ENCODE measurements at places on chromosomes 5 and 9.

- peak; percentile 14 for DNase-seq
Observed at GRCh38 chr9:113548221-113549041, 84.9 kb downstream of the RGS3 start.

DNA sequence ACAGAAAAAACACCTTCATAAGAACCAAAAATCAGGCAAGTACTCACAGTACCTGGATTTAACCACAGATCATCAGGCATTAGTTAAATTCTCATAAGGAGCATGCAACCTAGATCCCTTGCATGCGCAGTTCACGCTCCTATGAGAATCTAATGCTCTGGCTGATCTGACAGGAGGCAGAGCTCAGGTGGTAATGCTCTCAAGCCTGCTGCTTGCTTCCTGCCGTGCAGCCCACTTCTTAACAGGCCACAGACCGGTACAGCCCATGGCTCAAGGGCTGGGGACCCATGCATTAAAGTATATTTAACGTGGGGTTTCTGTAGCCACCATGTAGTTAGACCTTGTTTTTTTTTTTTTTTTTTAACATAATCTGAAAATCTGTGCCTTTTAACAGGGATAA lies 147.7 kb downstream of the VPS13A start:
- DNase-seq, result no peak

DNA sequence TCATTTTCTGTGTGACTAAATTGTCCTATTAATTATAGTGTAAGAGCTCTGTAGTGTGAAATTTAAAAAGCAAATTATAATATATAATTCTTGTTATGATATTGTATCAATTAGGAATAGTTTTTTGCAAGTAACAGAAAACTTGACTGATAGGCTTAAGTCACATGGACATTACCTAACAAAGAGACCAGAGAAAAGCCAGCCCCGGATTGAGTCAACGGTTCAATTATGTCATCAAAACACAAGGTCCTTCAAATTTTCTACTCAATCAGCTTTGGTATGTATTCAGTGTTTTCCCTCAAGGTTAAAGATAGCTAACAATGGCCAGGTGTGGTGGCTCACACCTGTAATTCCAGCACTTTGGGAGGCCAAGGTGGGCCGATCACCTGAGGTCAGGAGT lies 126.7 kb upstream of the PTGER4 start:
- no peak for DNase-seq

- DNase-seq, result no peak
Observed at GRCh38 chr5:40486437-40487275, 193.1 kb upstream of the PTGER4 start.

DNA sequence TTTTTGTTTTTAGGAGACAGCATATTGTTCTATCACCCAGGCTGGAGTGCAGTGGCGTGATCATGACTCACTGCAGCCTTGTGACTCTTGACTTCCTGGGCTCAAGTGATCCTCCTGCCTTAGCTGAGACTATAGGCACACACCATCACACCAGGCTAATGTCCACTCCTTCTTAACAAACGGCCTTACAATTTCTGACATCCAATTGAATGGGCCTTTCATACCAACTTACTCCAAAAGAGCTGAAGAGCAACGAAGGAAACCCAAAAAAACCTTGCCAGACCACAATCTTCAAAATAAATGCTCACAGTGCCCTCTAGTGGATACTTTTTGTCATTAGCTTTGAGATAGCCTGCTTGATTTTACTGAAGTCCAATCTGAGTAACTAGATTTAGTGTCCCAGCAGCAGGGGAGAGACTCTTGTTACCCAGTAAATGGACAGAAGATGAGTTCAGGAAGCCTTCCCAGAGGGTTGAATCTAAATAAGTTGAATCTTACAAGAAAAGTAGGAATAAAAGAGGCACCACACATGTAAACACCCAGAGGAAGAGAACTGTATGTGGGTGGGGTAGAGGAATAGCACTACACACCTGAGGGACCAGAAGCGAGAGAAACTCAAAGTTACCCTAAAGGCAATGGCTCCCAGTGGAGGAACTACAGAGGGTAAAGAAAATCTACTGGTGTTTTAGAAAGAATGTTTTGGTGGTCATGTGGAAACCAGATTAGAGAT lies 9.3 kb downstream of the ZNF622 start:
- DNase-seq, result peak; percentile 61

DNA sequence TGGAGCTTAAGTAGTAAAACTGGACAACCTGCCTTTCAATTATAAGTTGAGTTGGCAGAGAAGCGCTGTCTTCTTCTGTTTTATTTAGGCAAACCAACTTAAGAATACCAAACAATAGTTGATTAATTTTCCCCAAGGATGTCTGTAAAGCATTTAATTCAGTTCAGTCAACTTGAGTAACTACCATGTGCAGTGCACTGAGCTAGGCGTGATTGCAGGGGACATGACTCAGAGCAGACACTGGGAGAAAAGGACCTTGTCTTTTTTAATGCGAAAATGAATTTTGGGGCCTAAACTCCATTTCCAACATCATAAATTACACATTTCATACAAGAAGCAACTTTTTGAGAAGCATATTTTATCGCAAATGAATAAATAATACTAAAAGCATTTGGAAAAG lies 66.3 kb downstream of the FBXL7 start:
- no peak for DNase-seq

- DNase-seq, result no peak
Observed at GRCh38 chr5:95380103-95380628, 11.0 kb upstream of the FAM81B start.

DNA sequence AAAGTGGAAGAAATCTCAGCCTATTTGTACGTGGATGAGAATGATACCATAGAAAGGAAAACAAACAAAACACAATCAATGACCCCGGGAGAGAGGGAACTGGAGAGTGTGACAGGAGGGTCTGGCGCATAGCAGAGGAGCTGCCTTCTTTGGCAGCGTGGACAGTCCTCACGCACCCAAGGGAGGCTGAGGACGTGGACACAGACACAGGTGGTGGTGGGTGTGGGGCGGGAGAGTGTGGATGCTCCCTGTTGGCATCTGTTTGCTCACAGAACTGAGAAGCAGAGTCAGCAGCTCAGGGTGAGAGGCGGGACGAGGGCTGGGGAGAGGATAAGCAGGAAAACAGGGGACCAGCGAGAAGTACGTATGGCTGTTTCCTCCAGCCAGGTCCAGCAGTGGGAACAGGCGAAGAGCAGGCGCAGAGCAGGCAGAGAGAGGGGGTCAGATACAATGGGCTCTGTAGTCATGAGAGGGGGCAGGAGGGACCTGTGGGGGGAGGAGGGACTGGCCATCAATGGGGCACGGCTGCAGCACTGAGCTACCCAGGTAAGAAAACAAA lies 10.0 kb downstream of the CMBL start:
- no peak for DNase-seq

- DNase-seq, result no peak
Observed at GRCh38 chr5:45793638-45794532, 97.7 kb upstream of the HCN1 start.

- peak; percentile 51 for DNase-seq
Observed at GRCh38 chr5:139394123-139394653, 716 bp downstream of the PROB1 start.

DNA sequence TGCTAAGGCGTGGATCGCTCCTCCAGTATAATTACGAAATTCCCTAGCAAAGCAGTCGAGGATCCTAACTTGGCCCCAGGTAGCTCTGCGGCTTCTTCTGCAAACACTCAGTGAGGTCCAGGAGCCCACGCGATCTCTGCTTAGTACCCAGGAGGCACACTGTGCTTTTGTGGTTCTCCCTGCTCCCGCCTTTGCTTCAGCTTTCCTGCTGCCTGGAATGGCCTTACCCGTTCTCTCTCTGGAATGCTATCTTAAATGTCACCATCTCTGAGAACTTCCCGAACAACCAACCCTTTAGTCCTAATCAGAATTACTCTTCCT lies 639 bp downstream of the INVS start:
- DNase-seq, result peak; percentile 43

DNA sequence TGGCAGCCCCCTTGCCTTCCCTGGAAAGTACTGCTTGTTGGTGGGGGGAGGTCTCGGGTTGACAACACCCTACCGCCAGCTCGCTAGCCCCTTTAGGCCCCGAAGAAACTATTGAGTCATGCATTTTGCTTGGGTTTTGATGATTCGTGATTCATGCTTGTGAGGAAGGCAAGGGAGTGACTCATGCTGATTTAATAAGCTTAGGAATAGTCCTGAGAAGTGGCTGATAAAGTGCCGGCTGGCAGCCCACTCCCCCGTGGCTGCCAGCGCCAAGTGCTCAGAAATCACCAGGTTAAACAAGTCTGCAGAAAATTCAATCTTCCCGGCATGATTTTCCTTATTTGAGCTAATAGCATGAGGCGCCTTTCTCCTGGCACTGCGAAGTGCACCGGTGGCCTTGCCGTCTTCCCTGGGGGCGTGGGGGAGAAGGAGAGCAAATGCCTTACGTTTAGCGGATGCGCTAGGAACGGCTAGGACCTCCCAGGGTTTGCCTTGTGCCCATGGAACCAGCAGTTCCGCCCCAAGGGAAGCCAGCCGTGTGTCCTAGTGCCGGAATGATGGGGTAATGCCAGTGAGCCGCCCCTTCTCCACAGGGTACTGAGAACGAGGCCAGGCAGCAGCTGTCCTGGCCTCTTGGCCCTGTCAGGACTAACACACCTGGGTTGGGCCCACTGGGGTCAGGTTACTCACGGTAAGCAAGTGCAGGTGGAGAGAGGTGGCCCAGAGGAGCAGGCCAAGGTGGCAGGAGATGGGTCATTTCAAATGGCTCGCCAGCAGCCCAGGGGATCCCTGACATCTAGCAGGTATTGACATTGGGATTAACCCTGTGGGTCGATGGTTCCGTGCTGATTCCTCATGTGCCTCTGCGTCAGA lies 151.9 kb downstream of the MACROH2A1 start:
- peak; percentile 96 for DNase-seq

DNA sequence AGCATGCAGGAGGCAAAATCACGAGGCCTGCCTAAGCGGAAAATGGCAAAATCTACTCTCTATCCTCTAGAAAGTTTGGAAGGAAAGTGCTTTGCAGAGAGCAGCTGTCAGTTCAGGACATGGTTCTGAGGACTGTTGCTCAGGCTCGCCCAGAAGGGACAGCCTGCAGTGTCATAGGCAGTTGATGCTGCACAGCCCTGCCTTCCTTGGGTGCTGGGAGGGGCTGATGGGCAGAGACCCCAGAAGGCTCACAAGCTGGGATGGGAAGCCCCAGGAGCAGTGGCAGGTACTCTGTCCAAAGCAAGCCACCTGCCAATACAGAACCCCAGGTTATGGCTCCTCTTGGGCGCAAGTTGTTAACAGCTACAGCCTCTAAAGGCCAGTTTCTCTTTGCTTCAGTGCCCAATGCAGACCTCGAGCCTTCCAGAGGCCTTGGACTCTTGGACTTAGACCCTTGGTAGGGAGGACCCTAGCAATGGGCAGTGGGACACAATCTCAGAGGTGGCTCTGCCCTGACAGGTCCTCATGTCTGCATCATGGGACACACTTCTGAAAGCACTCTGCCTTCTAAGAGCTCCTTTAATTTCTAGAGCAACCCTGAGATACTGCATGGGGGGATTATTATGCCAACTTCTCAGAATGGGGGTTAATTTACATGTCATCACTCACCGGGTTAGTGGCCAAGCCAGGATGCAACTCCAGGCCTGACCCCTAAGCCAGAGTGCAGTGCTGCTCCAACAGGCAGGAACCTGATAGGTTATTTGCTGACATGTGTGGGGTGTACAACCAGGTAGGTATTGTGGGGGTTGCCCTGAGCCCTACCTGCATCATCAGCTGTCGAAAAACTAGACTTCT lies 57.1 kb downstream of the MACROH2A1 start:
- DNase-seq, result no peak

GRCh38 chr5:42779083-42779482 lies 22.5 kb downstream of the CCDC152 start:
- no peak for DNase-seq

GRCh38 chr5:134113902-134114875 lies at the start of gene TCF7:
Gene TCF7 (plus strand): TSS chr5:134114681. CDS start chr5:134114907, 226 bp downstream.
- peak; percentile 81 for DNase-seq

GRCh38 chr9:75713335-75713734 lies 177.1 kb upstream of the PCSK5 start:
- no peak for DNase-seq

GRCh38 chr9:95552814-95553546 lies 36.2 kb upstream of the PTCH1 start:
- peak; percentile 35 for DNase-seq

DNA sequence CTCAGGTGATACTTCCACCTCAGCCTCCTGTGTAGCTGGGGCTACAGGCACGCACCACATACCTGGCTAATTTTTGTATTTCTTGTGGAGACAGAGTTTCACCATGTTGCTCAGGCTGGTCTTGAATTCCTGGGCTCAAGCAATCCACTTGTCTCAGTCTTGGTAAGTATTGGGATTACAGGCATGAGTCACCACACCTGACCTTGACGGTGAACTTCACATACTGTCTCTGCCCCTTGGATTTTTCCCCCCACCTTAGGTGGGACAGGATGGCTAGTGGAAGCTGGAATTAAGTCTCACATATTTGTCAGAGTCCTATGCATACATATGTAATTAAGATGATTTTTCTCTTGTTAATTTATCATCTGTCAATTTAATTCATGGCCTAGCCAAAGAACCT lies 20.9 kb upstream of the RFK start:
- peak; percentile 11 for DNase-seq

DNA sequence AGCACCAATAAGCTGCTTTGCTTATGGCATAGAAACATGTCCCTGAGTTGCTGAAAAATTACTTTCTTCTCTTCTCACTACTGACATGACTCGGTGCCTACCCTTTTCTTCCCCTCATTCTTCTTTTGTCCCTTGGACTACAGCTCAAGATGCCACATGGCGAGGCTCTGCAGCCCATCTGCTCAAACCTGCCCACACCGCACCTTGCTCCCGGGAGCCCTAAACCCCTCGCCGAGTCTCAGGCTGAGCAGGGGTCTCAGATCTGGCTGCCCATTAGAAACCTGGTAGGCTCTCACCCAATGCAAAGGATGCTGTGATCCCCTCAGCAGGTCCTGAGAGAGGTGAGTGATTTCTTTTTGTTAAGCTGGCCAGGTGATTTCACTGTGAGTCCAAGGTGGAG lies 251.7 kb upstream of the IRX1 start:
- no peak for DNase-seq

GRCh38 chr5:61018062-61018461 lies 73.1 kb downstream of the NDUFAF2 start:
- no peak for DNase-seq

- DNase-seq, result no peak
Observed at GRCh38 chr9:5835808-5836207, 2.9 kb upstream of the ERMP1 start.

- no peak for DNase-seq
Observed at GRCh38 chr5:132791026-132791425, 14.0 kb upstream of the SEPTIN8 start.

DNA sequence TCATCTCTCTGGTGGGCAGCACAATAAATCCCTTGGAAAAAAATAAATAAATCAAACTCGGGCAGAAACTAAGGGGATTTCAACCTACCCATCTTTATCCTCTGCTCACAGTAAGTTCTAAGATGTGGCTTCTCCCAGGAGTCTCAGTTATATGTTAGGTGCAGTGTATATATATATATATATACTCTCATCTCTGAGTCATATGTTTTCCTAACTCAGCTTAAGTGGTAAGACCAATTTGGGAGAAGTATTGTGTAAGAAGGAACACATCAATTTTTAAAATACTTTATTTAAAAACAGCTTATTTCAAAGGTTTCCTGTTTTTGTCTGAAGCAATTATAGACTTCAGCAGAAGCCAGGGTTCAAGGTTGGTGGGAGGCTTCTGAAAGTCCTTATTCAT lies 20.3 kb upstream of the OSMR start:
- DNase-seq, result peak; percentile 65

GRCh38 chr5:137119321-137119720 lies 379.8 kb downstream of the SPOCK1 start:
- DNase-seq, result no peak

Data from fibroblast of skin of right biceps (primary cell).